ENCODE measurements at places on chromosomes 5 and 9.

GRCh38 chr5:138626333-138626944, 51.2 kb upstream of the HSPA9 start:
- DNase-seq = no peak

- DNase-seq = no peak
These were observed 589.9 kb downstream of the ZNF608 start for GRCh38 chr5:124156415-124156996.

DNA sequence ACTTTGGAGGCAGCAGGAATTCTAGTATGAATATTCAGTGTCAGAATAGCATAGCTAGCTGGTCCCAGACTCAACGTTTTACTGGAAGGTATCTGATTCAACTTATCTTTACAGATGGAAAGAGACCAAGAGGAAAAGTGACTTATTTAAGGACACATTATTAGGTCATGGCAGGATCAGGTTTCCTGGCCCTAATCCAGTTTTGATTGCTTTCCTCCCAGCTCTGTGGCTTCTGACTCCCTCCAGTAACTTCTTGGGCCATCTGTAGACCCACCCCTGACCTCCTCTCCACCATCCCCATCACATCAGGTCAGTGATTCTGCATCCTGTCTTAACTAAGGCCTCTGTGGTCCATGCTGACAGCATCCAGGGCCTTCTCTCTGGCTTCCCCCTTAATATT, 38.4 kb downstream of the SH3TC2 start:
- no peak for DNase-seq

- DNase-seq = no peak
These were observed 333.0 kb downstream of the PDE4D start for GRCh38 chr5:59560553-59560952.

DNA sequence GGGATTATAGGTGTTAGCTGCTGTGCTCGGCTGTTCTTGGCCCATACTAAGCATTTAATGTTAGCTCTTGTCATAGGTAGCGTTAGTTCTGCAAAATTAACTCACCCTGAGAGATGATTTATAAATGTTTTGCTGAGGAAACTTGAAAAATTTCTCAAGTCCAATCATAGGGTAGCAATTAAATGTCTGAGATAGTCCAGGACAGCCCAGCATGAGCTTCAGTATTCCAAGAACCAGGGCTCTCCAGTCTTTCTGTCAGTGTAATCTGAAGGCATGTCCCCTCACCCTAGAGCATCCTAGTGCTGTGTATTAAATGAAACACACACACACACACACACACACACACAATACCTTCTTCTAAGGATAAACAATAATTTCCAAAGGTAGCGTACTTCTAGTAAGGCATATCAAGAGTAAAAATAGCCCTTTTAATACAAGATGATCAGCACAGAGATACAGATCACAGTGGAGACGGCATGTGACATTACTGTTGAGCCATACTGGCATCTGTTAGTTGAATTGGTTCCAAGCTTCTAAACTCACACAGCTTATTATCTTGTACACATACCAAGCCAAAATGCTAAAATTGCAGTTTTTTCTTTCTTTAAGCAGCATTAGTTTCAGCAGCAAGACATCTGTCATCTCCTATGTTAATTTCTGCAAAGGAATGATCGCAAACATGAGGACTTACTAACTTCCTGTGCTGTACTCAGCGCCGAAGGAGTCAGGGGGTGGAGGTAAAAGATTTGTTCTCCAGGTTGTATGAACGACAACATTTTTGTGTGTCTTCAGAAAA, 46.3 kb upstream of the JMY start:
- no peak for DNase-seq

DNA sequence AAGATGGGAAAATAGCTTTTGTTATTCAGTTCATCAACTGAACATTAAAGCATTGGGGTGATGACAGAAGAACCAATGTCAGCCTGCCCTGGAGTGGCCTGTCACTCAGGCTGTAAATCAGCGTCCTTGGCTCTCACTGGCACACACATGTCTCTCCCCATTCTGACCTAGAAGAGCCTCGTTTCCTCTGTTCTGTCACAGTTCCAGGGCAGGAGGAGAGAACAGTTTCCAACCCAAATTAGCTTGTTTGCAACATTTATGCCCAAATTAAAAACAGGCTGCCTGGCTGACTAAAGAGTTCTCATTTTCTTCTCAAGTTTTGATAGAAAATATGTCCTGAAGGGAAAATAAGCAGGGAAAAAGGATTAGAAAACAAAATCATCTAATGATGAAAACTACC, 520.1 kb downstream of the CHSY3 start:
- no peak for DNase-seq

DNA sequence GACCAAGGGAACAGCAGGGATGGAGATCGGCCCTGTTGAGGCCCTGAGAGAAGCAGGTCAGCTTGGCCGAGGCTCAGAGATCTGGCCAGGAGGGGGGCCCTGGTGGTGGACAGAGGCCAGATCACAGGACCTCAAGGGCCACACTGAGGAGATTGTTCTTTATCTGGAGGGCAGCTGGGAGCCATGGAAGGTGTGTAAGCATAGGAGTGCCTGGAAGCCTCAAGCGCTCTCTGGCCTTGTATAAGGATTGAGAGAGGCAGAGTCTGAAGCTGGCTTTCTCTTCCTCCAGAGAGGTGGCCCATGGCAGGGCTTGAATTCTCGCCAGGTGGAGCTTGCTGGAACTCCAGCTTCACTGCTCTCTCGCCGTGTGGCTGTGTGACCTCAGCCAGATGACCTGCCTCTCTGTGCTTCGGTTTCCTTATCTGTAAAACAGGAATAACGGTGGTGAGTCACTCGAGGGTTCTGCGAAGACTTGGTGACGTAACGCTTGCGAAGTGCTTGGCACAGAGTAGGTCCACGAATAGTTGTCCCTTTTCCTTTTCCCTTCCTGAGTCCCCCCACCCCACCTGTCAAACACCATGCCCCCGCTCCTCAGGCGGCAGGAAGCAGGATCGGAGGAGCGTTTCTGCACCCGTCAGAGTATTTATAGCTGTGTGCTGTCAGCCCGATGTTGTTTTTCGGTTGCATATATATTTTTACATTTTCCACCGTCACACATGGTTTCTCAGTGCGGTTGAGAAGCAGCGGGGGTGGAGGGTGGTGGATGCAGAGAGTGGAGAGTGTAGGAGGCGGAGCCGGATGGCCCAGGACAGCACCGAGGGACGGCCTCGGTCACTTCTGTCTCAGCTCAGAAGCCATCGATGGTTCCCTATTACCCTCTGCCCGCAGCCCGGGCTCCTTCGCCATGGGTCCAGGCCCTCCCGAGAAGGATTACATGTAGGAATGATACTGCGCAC, 17.0 kb upstream of the CRB2 start:
- DNase-seq = no peak

DNA sequence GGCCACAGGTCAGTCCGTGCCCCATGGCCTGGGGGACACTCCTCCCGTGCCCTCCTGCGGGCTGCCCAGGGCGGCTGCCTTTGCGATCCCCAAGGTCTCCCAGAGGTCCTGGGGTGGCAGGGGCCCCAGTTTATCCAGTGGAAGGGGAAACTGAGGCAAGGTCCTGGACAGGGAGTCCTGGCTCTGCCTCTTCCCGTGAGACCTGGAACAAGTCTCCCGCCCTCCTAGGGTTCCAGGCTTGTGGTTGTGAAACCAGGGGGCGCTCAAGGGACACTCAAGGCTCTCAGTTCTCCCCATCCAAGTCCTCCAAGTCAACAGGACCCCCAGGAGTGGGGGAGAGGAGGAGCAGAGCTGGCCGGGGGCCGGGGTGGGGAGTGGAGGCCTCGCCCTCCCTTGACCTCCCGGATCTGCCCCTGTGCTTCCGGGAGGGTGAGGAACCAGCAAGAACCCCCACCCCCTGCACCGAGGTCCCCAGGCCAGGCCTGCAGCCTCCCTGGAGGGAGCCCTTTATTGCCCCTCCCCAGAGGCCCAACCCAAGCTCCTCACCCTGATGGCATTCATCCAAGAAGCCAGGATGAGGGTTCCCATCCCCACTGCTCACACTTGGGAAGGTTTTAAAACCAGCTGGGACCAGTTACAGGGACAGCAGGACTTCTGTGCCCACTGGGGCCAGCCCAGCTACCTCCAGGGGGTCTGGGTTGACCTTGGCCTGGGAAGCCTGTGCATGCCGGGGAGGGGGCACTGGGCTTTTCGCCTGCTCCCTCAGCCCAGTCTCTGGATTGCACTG, 24.7 kb upstream of the TMEM250 start:
- peak; percentile 12 for DNase-seq

DNA sequence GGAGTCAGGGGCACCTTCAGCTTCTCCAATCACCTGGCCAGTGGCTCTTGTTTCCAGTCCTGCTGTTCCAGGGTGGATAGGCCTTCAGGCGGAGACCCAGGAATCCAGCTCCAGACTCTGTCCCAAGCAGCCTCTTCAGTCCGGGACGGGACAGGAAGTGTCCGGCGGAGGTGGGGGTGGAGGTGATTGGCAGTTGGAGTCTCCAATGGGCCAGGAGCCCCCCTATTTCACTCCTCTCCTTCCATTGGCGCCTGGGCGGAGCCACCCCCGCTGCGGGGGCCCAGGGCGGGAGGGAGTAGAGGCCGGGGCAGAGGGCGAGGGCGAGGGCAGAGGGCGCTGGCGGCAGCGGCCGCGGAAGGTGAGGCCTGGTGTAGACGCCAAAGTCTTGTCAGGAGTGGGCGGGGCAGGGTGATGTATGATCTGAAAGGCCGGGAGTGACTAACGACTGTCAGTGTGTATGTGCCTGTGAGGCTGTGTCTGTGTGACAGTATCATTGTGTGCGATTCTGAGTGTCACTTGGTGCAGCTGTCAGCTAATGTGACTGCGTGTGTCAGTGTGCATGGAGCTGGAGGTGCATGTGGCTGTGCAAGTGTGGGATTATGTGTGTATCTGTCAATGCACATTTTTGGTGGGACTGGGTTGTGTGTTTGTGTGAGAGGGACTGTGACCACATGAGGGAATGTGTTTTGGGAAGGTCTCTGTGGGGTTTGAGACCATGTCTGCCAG, at the start of gene IL11RA:
TSS of gene IL11RA (plus strand) at position 310 of the 726 bp plus-strand sequence. CDS start 3,033 bp downstream, outside the sequence.
- DNase-seq = no peak

- DNase-seq = no peak
These were observed 231.5 kb downstream of the ZNF608 start for GRCh38 chr5:124514956-124515355.

DNA sequence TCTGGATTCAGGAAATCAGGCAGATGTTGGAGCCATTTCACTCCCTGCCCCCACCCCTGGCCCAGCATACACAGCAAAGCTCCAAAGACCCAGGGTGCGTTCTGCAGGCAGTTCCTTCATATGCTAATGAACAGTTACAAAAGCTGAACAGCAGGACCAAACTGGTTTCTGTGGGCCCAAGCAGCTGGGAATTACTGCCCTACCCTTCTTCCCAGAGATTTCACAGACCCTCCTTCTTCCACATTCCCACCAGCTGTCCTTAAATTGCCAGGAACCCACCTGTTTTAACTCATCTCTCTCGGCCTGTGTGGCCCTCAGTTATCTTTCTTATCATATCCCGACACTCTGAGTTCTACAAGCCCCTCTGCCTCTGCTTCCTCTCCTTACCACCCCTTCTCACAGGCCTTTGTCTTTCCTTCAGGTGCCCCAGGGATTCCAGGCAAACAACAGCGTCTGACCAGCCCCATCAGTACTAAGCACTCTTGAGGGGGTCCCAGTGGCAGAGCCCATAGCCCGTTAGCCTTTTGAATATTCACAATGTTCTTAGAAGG, 10.6 kb upstream of the F2RL1 start:
- no peak for DNase-seq

GRCh38 chr9:113481176-113481787, 17.8 kb downstream of the RGS3 start:
- DNase-seq = no peak

- peak; percentile 21 for DNase-seq
These were observed 11.4 kb downstream of the OTULIN start for GRCh38 chr5:14675865-14676300.

- DNase-seq = no peak
These were observed 45.7 kb upstream of the GGTA1 start for GRCh38 chr9:121545150-121545874.

DNA sequence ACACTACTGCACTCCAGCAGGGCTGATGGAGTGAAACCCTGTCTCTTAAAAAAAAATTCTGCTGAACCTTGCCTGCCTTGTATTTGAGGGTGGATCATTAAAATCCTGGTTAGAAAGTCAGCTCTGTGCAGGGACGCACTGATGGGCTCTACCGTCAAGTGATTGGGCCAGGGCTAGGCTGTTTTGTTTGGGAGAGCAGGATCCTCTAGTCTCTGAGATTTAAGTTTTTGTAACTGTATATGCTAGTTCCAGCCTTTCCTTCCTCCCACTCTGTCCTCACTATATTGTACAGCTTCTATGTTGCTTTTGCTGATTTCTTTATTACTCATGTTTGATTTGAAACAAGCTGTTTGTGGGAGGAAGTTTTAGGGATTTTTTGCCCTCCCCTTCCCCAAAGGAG, 11.5 kb downstream of the DDX4 start:
- no peak for DNase-seq

DNA sequence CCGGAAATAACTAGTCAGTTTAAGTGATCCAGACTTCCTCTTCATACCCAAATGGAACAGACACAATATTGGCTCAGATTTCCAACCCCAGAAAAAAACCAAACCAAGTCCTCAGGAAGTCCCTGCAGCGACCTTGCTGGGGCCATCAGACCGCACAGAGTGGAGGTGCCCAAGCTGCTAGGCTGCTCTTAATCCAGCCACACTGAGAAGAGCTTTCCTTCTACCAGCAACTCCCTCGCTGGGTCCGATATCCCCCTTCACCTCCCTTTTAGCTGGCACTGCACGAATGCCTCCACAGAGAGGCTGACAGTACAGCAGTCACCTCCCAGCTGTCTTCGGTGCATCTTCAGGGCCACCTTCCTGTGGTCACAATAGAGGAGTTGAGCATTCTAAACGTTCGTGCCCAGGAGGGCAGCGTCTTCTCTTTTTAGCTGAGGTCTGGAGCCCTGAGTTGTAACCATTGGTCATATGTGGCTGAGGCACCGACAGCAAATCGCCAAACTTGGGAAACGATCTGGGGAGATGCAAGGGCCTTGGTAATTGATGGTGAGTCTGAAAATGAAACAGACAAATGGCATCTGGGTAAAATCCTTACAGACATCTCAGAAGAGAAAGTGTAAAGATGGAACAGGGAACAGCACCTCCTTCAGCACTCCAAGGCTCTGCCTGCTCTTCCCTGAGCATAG, 5.7 kb downstream of the NAIF1 start:
- no peak for DNase-seq

- DNase-seq = no peak
These were observed 400.2 kb upstream of the IRX4 start for GRCh38 chr5:2282893-2283292.

DNA sequence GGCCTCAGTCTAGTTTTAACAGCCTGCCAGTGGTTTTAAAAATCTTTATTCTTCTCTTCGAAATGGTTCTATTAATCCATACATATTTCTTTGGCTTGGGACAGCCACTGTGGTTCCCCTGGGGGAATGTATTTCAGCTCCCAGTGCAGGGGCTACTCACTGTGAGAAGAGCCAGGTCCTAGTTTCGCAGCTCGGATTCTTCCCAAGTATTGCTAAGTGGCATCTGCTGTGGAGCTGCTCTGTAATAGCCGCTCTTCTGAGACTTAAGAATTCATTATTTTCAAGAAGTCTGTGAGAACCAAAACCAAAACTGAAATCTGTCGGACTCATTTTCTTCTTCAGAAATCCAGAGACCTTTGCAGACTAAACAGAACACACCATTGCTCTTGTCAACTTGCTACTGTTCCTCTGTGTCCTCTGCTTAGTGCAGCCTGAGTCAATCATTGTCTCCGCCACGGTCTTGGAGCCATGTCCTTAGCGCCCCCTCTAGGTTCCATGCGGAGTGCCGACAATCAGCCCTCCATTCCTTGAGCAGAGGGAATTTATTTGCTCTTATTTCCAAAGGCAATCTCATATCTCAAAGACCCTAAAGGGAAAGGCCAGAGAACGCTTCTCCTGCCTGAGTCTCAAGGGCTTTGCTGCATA, 478.2 kb downstream of the SPATA31D1 start:
- DNase-seq = no peak

Data from DND-41 (cell line).